ENCODE measurements at places on chromosomes 7 and 10.

- DNase-seq, result no peak
These were observed 6.4 kb downstream of the GCK start for GRCh38 chr7:44182827-44183226.

DNA sequence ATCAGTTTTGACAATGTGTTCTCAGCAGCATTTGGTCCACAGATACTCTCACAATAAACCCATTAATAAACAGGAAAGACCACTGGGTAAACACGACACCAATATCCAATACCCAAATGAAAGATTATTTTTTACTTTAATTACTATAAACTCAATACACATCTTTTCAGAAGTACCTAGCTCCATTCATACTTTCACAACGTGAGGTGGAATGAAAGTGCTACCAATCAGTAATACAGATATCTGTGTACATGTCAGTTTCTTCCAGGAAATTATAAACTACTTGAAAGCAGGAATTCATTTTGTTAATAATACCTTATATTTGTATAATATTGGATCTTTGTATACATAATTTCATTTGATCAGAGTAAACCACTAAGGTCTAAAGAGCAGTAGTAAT is 11.9 kb downstream of the CDK6 start:
- no peak for DNase-seq

DNA sequence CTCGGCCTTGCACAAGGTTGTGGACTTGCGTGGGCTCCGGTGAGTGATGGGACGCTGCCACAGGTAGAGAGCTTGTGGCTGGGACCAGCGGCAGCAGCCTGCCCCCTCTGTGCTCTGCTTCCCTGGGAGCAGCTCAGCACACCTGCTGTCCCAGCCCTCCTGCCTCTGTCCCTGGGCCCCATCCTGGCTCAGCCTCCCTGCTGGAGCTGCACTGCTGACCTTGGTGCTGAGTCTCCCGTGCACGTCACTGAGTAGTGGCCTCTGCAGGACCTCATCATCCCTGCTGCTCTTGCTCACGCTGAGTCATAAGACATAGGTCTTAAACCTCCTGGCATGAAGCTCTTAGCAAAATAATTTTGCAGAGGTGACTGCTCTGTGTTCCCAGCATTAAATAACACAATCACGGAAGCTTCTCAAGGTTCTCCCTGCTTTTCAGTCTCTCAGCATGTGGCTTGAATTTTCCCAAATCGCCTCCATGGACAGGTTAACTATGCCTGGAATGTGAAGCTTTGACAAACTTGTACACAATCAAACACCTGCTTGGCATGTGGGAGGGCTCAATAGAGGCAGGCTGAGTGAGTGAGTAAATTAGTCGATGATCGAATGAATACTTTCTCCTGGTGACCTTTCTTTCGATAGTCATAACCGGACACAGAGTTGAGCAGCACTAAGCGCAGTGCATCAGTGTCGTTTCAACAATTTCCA is 63.8 kb upstream of the NPS start:
- DNase-seq, result no peak

DNA sequence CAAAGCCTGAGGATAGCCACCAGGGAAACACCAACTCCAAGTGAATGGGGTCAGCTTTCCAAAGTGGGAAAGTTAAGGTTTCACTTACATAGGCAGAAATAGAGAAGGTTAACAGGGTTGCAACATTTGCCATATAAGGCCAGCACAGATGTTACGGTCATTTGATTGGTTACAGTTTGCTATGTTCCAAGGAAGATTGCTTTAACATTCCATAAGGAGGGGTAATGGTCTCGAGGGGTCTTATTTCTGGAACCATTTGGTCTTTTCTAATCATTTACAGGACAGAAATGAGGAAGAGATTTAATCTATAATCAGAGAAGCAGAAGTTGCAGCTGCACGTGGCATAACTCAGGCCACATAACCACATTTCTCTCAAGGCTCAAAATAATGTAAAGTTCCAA is 679.4 kb upstream of the C7orf33 start:
- peak; percentile 48 for DNase-seq

- no peak for DNase-seq
These were observed 199.9 kb upstream of the TCERG1L start for GRCh38 chr10:131511391-131511790.
